HuH-7.5 (cell line): ENCODE measurements at places on chromosomes 11 and 22.

DNA sequence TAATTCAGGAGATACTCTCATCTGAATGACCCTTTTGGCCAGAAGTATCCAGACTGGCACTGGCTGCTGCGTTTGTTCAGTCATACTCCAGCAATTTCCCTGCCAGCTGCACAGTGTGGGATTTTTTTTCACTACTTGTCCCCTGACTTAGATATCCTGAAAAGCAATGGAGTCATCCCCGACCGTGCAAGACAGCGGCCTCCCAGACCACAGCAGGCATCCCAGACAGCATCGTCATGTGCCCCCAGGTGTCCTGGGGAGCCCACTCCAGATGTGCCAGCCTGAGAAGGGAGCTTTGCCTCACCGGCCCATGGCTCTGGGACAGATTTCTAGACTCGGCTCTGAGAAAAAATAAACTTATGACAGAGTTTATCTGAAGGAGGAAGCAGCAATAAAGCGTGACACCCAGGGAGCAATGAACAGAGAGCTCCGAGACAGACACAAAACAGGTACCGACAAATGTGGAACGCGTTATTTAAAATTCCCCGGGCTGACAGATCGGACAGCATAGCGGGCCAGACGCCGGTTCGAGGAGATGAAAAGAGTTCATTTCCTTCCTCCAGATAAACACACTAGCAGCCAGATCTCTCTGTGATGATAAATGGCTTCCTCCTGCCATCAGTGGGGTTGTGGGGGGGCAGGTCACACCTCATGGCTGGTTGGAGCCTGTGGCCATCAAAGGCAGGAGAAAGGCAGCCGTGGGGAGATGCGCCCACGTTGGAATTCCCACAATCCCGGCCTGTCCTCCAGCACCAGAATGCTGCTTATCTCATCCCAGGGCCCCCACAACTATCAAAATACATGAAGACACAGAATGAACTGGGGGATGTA is 106.4 kb upstream of the FGF3 start:
- DNase-seq: no peak

GRCh38 chr11:126102436-126102981 is 39.8 kb upstream of the CDON start:
- DNase-seq: no peak

GRCh38 chr11:112555491-112556364 is 295.1 kb upstream of the PLET1 start:
- peak; percentile 33 for DNase-seq

DNA sequence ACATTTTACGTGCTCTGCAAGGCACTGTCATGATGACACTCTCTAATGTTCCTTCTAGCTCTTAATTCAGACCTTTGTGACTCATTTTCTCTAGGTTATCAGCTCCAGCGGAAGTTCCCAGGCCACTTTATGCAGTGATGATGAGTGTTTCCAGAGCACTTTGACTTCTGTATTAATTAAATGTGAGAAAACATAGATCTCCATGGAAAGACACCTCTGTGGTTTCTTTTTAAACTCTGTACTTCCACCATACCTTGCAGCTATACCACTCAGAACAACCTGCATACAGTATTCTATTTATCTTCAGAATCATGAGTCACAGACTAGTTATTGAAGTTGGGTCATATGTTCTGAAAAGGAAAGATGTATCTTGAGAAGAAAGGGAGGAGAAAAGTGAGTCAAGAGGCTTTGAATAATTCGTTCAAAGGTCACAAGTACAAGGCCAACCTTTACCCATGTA is 175.6 kb upstream of the TENM4 start:
- DNase-seq: no peak

DNA sequence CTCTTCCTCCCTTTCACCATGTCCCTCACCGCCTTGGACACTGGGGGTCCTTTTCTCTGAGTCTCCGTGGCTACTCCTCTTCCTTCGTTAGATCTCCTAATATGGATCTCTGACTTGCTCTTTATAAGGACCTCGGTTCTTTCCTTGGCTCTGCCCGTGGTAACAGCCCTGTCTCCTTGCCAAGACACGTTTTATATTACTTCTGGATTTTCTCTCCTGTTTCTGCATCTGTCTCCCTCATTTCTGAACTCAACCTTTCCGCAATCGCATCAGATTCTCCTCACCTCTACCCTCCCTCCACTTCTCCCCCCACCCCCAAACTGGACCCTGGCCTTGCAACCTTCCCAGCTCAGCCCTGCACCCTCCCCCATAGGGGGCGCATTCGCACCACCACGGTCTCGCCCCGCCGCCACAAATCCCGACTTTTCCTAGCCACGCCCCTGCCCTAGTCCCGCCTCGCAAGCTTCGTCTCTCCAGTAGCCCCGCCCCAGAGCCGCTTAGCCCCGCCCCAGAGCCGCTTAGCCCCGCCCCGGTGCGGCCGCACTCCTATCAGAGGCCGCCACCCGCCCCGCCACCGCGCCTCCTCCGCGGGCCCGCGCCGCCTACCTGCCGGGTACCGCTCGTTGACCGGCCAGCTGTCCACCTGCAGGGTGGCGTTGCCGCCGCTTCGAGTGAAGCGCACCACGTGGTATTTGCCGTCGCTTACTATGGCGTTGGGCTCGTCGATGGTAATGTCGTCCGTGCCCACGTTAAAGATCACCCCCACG is 39.0 kb downstream of the SLC22A12 start:
- DNase-seq: no peak

GRCh38 chr11:121864660-121865059 is 251.4 kb downstream of the BLID start:
- no peak for DNase-seq

- no peak for DNase-seq
These were observed 16.0 kb downstream of the USP47 start for GRCh38 chr11:11857769-11858168.

DNA sequence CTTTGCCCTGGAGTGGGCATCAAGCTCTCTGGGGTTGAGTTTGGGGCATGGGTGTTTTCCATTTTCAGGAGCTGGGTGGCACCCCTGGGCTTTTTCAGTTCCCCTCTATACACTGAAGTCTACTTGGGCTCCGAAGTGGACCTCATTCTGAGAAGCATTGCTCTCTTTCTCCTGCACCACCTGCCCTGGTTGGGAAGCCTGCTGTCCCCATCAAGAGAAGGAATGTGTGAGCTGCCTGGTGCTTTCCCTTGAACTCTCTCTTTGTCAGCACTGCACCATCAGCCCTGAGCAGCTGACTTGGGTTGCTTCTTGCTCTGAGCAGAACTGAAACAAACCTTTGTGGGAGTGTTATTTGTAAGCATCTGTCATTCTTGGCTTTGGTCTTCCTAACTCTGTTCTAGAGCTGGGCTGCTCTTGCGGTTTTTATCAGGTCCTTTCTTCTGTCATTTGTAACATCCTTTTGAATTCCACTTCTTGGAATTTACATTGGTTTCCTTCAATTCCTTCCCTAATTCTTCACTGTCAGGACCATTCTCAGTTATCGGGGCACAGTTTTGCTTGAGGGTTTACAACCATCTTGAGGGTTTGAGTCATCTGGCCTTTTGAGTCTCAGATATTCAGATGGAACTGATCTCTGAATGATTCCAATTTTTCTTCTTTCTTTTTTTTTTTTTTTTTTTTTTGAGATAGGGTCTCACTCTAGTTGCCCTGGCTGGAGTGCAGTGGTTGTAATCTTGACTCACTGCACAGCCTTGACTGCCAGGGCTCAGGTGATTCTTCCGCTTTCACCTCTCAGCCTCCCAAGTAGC is 20.5 kb downstream of the UBE2L3 start:
- DNase-seq: no peak

DNA sequence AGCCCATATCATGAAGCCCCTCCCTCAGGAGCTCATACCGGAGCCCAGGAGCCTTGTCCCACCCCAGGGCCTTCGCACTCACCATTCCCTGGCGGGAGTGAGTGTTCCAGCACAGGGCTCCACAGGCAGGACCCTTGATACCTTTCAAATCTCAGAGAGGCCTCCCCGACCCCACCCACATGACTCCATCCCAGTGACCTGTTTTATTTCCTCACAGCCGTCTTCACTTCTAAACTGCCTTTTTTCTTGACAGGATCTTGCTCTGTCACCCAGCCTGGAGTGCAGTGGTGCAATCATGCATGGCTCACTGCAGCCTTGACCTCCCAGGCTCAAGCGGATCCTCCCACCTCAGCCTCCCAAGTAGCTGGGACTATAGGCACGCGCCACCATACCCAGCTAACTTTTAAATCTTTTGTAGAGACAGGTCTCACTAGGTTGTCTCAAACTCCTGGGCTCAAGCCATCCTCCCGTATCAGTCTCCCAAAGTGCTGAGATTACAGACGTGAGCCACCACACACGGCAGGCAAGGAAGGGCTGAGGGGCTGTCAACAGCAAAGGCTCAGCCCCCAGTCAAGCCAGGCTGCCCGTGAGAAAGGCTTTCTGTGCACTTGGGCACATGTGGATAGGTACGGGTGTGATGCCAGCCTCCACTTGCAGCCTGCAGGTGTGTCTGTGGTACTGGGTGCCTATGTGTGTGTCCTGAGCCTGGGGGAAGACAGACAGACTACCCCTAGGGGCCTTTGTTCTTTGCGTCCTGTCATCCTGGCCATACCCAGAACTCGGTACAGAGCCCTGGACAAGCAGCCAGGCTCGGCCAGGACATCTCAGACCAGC is 9.3 kb downstream of the RPL3 start:
- DNase-seq: no peak

GRCh38 chr22:20128902-20129746 is 2.5 kb upstream of the ZDHHC8 start:
- peak; percentile 71 for DNase-seq

GRCh38 chr11:18756889-18757288 is 30.9 kb upstream of the IGSF22 start:
- DNase-seq: no peak

DNA sequence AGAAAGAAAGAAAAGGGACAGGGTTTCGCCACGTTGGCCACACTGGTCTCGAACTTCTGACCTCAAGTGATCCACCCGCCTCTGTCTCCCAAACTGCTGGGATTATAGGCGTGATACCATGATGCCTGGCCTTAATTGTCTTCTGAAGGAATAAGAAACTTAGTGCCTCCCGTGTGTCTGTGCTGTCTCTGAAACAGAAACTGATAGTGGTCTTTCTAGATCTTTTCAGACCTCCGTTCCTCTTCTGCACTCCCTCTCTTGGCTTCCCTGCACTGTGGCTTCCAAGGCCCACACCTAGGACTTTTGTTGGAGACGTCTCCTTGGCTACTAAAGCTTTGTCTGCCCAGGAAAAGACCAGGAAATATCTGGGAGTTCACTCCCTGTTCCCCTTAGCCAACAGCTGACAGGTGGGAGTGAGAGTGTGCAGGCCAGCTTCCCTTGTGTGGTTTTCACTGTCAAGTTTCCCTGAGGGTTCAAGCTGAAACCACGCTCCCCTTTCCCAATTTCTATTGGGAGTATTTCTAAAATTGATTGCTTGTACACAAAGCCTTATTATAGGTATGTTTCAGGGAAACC is 10.1 kb upstream of the HTR3B start:
- DNase-seq: no peak

DNA sequence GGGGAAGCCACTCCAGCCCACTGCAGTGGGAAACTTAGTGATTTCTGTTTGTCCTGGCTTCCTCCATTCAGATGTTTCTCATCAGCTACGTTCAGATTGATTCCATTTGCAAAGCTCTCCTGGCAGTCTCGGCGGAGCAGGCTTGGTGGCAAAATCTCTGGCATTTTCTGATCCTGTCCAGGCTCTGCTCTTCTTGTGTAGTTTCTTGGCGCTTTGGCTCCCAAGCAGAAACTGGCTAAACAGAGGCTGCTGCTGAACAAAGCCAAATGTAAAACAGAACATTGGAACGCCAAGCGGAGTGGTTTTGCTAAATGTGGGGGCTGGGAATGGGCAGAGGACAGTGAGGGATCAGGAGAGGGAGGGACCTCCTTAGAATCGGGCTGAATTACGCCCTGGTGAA is 36.7 kb downstream of the ADAMTS8 start:
- DNase-seq: no peak

- peak; percentile 73 for DNase-seq
These were observed 470 bp downstream of the C11orf98 start for GRCh38 chr11:62664405-62665074.

DNA sequence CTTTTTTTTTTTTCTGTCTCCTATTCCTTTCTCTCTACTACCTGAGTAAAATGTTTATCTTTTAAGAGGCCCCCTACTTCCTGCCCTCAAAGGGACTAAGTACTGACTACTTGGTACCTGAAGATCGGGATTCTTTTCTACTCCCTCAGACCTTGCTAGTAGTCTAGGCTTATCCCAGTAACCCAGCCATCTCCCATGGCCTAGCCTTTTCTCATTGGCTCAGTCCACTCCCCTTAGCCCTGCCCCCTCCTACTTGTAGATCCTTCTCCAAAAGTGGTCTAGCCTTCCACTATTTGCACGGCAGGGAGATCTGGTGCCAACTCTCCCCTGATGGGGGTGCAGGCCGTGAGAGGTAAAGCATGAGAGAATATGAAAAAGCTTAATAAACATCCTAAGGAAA is 133.7 kb downstream of the RCN1 start:
- no peak for DNase-seq

GRCh38 chr11:17273668-17274282 is 2.8 kb upstream of the NUCB2 start:
- DNase-seq: no peak

DNA sequence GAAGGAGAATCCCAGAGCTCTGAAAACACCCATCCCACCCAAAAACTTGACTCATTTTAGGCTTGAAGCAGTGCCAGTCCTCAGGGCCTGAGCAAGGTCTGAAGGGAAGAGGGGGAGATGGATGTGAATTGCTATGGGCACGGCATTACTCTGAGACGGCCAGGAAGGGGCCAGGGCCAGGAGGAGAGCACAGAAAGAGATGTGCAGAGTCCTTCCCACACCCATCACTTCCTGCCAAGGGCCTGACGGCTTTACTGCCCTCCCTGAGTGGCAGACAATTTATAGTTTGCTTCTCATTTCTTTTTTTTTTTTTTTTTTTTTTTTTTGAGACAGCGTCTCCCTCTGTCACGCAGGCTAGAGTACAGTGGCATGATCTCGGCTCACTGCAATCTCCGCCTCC is 22.5 kb downstream of the TAB1 start:
- no peak for DNase-seq

GRCh38 chr22:49922926-49923325 is 4.5 kb downstream of the CRELD2 start:
- DNase-seq: no peak

DNA sequence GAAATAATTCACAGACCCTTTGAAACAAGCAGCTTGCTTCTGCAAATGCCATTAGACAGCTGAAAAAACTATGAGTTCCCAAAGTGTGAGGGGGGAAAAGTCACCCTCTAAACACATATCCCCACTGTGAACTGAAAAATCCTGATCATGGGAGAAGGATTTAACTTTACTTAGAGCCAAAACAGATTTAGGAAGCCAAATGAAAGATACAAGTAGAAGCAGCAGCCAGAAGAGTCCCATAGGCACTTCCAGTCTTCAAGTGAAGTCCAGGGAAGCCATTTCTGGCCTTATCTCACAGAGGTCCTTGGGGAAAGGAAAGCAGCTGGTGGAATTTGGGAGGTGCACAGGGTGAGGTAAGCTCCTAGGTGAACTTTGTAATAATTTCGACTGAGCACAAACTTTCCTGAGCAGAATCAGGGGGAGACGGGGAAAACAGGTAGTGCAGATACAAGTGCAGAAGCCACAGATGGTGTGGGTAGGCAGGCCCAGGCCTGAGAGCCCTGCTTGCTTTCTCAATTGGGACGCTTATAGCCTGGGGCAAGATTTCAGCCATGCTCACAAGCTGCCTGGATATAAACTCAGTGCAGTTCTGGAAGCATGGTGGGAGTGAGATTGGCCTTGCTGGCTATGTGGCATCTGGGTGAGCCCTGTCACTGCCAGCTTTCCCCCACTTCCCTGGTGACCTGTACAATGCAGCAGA is 44.8 kb downstream of the GAS2 start:
- no peak for DNase-seq
